ENCODE measurements at places on chromosomes 3 and 15.
A peak's percentile ranks its signal among the peaks of the same experiment; 100 is the strongest.

DNA sequence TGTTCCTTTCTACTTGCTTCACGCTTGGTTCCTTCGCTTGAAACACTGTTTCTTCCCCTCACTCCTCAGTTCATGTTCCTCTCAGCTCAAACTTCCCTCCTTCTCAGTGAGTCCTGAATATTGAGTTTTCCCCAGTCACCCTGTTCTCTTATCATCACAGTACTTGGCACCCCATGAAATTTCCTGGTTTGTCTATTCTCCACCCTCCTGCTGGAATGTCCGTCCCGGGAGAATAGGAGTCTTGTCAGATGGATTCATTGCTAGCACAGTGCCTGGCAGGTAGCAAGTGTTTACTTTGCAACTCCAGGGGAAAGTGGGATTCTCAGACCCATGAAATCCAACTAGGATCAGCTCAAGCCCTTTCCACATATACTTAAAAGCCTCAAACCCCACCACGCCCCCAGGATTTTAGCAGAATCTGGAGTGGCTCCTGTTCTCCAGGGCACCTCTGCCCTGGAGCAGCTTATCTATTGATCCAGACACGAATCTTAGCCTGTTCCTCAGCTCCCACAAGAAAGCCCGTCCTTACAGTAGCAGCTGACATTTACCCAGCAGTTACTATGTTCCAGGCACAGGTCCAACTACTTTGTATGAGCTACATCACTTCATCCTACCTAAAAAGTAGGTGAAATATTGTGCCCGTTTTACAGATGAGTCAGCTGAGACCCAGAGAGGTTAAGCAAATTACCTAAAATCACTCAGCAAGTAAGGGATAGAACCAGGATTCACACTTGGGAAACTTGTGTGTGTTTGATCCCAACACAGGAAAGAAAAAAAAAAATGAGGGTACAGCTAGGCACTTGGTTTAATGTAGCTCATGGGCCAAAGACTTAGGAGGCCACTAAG is 36.8 kb upstream of the MAP3K13 start:
- DNase-seq, result no peak

DNA sequence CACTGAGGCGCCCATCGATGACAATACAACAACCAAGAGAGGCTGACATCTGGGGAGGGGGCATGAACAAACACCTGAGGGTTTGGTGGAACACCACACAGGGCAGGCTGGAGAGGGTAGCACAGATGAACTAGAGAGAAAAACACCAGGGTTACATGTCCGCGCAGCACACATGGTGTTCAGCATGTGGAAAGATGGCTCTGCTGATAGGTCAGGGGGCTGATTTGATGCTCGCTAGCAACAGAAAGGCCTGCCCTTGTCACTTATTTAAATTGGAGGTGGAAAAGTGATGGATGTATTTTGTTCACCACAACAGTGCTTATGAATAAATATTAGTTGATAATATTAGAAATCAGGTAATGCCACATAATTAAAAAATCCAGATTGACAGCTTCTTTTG is 67.5 kb downstream of the FRMD4B start:
- DNase-seq, result no peak

DNA sequence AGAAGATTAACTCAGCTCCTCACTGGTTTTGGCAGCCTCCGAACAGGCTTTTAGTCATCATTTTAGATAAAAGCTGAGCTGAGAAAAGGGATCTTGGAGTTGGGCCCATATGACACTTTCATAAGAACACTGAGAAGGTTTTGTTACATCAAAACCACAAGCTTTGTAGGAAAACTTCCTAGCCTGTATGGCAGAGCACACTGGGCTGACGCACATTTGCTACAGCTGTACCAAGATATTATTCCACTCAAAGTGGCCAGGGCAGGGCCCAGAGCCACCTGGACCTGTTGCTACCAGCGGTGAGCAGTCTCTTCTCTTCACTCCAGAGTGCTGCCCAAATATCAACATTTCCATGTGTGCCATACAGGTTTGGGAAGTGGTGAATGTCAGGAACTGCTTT is 160.5 kb upstream of the CCDC54 start:
- DNase-seq, result no peak

- no peak for DNase-seq
Measured at GRCh38 chr3:45781271-45781670, 15.1 kb downstream of the SLC6A20 start.

DNA sequence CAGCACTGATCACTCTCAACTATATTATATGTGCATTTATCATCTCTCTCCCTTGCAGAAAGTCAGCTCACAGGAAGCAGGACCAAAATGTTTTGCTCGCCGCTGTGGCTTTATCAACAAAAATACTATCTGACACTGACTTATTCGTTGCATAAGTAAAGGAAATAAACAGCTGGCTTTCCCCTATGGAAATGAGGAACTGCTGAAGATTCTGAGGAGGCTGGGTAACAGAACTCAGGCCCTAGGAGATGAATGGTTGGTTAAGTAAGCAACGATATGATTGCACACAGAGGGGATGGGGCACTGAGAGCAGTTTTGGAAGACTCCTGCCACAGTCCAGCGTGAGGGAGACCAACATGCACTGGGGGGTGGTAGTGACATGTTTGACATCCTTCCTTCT is 181.1 kb downstream of the STT3B start:
- no peak for DNase-seq

DNA sequence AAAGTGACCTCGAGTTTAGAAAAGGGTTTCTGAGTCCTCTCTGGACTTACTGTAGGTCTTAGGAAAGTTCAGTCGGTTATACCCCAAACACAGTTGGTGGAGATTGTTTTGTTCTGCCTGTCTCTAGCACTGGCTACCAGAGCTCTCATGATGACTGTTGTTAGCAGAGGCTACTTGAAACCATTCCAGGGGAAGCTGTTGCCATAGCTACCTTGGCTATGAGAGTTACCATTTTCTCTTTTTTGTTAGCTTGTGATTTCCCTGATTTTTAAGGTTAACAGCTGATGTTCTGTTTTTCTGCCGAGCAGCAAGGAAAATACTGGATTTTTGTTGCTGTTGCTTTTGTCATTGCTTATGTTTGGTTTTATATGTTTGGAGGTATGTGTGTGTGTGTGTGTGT is 26.7 kb downstream of the ABHD2 start:
- no peak for DNase-seq

DNA sequence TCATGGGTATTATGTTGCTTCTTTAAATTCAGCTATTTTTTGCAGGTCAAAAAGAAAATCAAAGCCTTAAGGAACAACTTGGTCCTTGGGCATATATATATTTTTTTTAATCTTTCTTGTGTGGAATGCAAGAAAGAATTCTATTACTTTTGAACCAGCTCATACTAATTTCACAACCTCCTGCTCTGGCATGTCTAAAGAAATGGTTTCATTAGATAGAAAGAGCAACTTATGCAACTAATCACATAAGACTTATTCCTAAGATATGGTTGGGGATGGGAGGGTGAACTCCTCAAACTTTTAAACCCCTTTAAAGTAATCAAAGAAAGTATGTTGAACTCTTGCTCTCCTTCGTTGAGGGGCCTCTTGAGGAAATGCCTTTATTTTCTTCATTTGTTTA is 114.9 kb downstream of the GMNC start:
- no peak for DNase-seq

- peak; percentile 21 for DNase-seq
Measured at GRCh38 chr3:69200384-69201068, 78.1 kb upstream of the LMOD3 start.

GRCh38 chr3:156814295-156814694 is 11.9 kb upstream of the LEKR1 start:
- DNase-seq, result no peak

DNA sequence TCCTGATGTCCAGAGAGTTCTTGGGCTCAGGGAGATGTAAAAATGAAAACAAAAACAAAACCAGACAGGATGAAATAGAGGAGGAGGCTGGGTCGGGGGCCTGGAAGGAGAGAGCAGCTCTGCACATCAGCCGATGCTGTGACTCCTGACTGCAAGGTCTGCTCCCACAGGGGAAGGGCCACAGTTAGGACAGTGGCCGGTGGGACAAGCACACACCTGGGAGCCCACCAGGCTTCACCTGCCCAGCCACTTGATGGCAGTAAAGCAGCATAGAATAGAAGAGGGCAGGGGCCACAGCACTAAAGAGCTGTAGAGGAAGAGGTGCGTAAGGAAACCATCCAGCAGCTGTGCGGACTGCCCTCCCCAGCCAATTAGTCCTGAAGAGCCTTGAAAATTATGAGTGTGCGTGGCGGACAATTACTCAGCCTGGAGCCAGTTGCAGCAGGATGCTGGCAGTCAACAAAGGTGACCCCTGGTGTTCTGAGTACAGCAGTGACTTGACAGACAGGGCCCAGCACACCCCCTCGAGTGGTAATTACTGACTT is 29.8 kb downstream of the ALS2CL start:
- peak; percentile 12 for DNase-seq

GRCh38 chr15:25372298-25372697 is 66.5 kb downstream of the UBE3A start:
- DNase-seq, result no peak

DNA sequence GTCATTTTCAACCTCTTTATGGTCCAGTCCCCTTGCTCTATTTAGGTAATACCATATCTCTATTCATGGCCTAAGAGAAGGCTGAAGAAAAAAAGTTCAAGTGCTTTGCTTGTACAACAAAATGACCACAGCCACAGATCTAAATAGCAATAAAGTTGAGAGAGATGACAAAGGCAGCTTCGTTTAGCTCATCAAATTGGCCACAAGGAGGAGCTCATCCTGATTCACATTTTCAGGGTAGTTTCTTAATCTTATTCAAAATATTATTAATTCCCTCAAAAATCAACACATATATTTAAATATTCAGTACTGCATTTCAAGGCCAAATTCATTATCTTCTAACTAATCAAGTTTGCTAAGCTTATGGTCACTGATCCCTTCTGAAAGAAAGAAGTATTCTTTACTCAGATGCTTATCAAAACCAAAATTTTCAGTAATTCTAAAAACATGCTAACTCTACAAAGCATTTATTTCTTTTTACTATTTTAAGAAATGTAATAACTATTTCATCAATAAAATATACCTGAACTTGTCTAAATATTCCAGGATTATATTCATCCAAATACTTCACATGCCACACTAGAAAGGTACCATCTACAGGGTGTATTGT is 85.5 kb downstream of the DMXL2 start:
- DNase-seq, result no peak

- DNase-seq, result no peak
Measured at GRCh38 chr3:56835650-56836227, 34.0 kb upstream of the ARHGEF3 start.

GRCh38 chr3:89186456-89186855 is 79.0 kb downstream of the EPHA3 start:
- no peak for DNase-seq

- no peak for DNase-seq
Measured at GRCh38 chr15:76972389-76973361, 22.3 kb upstream of the PSTPIP1 start.

DNA sequence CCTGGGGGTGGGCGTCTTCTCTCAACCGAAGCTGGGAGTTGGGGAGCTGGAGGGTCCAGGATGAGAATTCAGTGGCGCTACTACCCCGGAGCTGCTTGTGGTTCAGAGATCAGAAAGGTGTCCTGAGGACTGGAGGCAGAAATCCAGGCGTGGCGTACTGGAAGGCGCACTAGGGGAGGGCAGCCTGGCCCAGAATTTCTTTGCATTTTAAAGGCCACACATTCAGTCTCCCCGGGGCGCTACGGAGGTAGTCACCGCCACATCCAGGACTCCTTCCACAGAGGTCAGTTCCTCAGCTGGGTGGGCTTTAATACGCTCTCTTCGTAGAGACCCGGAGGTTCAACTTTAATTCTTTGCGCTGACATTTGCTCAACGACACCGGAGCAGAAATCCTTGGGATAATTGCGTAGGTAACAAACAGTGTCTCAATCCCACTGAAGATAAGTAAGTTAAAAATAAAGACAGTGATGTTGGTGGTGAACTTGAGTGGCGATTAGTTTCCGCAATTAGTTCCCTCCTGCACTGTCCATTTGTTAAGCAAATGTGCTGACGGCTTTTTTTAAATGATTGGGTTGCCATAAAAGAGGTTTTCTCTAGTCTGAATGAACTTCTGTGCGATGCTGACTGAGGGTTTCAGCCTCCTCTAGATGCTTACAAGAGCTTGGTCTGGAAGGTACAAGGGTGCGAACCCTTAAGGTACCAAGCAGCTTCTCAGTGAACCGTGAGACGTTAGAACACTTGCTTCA is 535 bp downstream of the MCTP2 start:
- no peak for DNase-seq

DNA sequence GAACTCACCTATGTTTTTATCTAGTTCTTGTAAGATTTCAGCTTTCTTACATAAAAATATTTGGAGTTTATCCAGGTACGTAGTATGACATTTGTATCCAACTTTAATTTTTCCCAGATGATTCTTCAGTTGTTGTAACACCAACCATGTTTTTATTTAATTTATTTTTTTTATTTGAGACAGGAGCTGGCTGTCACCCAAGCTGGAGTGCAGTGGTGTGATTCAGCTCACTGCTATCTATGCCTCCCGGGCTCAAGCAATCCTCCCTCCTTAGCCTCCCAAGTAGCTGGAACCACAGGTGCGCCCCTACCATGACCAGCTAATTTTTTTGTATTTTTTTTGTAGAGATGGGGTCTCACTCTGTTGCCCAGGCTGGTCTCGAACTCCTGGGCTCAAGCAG is 6.6 kb downstream of the XYLB start:
- DNase-seq, result no peak

- peak; percentile 42 for DNase-seq
Measured at GRCh38 chr3:18499301-18499700, 74.2 kb upstream of the SATB1 start.

GRCh38 chr15:89441295-89441812 is 55.0 kb downstream of the RHCG start:
- peak; percentile 58 for DNase-seq

DNA sequence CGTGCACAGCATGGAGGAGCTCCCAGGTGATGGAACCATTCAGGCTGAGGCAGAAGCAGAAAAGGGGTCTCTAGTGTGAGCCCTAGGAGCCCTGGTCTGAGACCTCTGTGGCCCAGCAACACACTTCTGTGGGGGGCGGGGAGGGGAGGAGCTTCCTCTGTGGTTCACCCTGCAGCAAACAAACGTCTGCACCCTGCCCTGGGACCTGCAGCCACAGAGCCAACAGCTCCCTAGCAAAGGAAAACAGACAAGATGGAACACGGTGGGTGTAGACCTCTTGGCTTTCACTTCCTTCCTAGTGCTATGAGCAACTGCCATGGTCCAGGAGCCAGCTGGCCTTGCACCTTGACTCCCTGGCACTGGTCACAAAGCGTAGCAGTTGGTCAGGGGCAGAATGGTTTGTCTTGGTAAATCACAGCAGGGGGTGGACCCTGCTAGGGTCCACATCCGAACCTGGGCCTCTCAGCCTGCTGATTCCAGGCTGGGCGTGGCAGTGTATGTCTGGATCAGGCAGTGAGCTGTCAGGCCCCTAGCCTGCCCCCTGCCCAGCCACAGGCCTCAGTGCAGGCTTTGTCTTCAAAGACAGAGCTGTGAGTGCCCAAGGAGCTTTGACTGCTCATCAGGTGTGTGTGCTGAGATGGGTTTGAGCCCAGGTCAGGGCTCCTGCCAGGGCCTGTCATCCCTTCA is 6.7 kb downstream of the AMIGO3 start:
- DNase-seq, result no peak

GRCh38 chr3:189236352-189236751 is 64.6 kb downstream of the TPRG1 start:
- no peak for DNase-seq
